Karpas-422 (cell line): ENCODE measurements at places on chromosomes 2 and 18. TPM values are rescaled to one million over a fixed set of nuclear protein-coding genes. Genes with fewer than 3 reads are reported as not detected.

GRCh38 chr2:36388472-36388871 is 32.9 kb downstream of the CRIM1 start:
- DNase-seq, result no peak

GRCh38 chr18:27382567-27383216 is 197.6 kb upstream of the CHST9 start:
- no peak for DNase-seq

DNA sequence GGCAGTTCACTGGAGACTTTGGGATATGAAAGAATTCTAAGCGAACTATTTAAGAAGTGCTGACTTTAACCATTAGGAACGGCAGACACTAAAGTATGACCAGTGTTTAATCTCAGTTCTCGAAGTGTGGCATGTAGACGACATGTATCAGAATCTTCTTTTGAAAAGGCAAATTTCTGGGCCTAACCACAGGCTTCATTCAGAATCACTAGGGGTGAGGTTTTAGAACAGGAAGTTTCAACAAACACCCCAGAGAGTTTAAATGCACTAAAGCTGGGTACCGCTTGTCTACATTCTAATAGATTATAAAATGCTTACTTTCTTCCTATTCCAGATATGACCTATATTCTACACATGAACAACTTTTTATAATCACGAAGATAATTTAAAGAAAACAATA is 180.3 kb downstream of the ANKRD44 start:
- DNase-seq, result peak; percentile 94

GRCh38 chr2:157727693-157728092 is 99.0 kb upstream of the ACVR1C start:
- no peak for DNase-seq

GRCh38 chr2:173126819-173127218 is 51.2 kb downstream of the MAP3K20 start:
- DNase-seq, result no peak

DNA sequence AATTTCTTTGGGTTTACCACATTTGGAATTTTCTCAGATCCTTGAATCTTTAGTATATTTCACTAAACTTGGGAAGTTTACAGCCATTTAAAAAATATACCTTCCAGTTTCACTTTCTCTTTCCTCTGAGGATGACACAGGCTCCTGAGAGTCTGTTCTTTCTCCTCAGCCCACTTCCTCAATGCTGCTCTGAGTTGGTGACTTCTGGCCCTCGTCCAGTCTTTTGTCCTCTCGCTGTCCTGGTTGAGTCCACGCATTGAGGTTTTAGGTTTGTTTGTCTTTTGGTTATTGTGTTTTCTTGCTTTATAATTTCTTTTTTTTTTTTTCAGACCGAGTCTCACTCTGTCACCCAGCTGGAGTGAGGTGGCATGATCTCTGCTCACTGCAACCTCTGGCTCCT is 40.7 kb upstream of the GALR1 start:
- peak; percentile 57 for DNase-seq

- DNase-seq, result no peak
Observed at GRCh38 chr2:24182507-24182906, 7.7 kb downstream of the FAM228A start.

- DNase-seq, result no peak
Observed at GRCh38 chr2:196369967-196370366, 198.6 kb upstream of the STK17B start.

DNA sequence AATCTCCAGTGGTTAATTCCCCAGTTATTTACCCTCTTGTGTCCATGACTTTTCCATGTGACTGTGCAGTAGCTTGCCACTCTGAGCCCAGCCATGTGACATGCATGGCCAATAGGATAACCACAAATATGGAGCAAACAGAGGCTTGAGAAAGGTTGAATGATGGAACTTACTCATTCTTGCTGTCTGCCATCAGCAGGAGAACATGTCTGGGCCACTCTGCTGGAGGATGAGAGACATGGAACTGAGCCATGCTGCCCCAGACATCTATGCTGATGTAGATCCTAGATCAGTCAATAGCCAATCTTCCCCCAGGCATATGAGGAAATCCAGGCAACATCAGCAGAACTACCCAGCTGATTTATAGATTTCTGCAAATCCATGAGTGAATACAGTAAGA is 992.3 kb upstream of the FANCL start:
- no peak for DNase-seq

DNA sequence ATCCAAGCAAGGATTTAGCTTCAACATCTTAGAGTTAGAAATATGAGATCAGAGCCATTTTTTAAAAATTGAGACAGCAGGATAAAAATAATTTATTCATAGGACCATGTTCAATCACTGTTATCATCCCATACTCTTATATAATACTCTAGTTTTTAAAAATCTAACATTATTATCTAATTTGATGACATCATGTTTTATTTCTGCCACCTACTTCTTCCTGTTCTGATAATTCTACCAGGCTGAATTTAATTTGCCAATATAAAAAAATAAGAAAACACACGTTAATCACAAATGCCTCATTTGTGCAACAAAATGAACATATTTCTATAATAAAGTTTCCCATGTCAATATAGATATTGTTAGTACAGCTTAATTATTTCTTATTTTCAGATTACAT is 621.7 kb downstream of the KCNJ3 start:
- DNase-seq, result no peak

DNA sequence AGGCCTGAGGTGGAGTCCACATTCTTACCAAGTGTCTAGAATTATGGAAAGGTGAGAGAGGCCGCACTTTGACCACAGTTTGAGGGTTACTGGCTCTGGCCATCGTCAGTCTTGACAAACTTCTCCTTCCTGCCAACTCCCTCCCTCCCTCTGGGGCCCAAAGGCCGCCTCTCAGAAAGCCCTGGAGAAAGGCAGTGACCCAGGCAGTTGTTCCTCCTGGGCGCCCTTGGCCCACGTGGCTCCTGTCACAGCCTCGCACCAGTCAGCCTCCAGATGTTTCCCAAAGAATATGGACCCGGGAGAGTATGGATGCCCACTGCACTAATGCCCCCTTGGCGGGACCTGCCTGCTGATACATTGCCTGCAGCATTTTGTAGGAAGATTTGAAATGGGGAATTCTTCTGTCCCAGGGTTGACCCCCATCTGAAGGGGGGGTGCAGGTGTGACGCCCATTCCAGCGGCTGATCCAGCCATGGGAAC is 61.7 kb downstream of the ASB1 start:
- no peak for DNase-seq

DNA sequence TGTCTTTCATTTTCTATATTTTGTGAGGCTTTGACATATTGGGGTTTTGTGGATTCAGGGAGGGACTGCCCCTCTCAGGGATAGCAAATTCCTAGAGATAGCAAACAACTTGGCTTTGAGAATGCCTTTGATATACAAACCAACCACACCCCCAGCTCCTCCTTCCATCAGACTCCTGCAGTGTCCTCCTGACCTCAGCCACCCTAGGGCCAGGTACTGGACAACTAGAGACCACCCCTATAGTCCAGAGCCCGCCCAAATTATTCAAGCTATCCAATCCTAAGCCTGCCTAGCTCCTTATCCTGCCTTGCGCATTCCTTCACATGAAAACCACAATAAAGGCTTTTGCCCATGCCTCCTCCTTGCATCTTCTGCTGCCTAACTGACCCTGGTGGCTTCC is 22.9 kb upstream of the STAM2 start:
- DNase-seq, result no peak

GRCh38 chr18:22528291-22528690 is 110.6 kb upstream of the CTAGE1 start:
- DNase-seq, result no peak

- no peak for DNase-seq
Observed at GRCh38 chr2:209401788-209402187, 22.1 kb upstream of the MAP2 start.

GRCh38 chr2:176038694-176039093 is 36.6 kb upstream of the LNPK start:
- DNase-seq, result peak; percentile 42

NEU2 gene
- total RNA-seq, result not detected in 2 replicates

MARS2 gene
- total RNA-seq, result 22.6 and 36.4 TPM in 2 replicates

OTOS gene
- not detected in 2 replicates for total RNA-seq

AFF3 gene
- total RNA-seq, result 84.6 and 99.7 TPM in 2 replicates

G6PC2 gene
- not detected in 2 replicates for total RNA-seq

RANBP2 gene
- total RNA-seq, result 46.4 and 81.4 TPM in 2 replicates

PDCL3 gene
- 9.8 and 16.2 TPM in 2 replicates for total RNA-seq

MYO5B gene
- total RNA-seq, result 0.97 TPM in 1 of 2 replicates, not detected in the other

DLGAP1 gene
- 4.8 and 8.8 TPM in 2 replicates for total RNA-seq

CCDC85A gene
- not detected in 2 replicates for total RNA-seq

GAREM2 gene
- total RNA-seq, result not detected in 2 replicates

ACOXL gene
- total RNA-seq, result 0.58 TPM in 1 of 2 replicates, not detected in the other

MC2R gene
- total RNA-seq, result not detected in 2 replicates
